ENCODE measurements at places on chromosomes 2 and 18.

DNA sequence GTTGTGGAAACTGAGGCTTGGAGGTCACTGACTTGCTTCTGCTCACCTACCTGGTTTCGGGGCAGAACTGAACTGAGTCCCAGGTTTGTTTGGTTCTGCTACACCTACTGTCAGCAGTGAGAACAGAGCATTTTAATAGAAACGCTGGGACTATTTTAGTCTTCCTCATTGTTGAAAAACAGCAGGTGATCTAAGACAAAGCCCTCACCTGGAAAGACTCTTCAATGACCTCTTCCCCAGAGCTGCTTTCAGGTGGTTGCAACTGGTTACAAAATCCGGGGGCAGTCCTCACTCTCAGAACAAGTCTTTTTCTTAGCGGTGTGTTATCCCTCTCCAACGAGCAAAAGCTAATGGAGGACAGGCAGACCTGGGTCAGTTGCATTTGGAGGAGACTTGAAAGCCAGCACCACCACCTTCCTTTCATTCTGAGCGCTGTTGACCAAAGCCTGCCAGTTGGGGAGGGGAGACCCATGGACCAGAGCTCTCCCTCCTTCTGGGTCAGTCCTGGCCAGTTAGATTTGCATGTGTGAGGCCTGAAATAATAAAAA is 217.0 kb downstream of the NCK2 start:
- DNase-seq = no peak

DNA sequence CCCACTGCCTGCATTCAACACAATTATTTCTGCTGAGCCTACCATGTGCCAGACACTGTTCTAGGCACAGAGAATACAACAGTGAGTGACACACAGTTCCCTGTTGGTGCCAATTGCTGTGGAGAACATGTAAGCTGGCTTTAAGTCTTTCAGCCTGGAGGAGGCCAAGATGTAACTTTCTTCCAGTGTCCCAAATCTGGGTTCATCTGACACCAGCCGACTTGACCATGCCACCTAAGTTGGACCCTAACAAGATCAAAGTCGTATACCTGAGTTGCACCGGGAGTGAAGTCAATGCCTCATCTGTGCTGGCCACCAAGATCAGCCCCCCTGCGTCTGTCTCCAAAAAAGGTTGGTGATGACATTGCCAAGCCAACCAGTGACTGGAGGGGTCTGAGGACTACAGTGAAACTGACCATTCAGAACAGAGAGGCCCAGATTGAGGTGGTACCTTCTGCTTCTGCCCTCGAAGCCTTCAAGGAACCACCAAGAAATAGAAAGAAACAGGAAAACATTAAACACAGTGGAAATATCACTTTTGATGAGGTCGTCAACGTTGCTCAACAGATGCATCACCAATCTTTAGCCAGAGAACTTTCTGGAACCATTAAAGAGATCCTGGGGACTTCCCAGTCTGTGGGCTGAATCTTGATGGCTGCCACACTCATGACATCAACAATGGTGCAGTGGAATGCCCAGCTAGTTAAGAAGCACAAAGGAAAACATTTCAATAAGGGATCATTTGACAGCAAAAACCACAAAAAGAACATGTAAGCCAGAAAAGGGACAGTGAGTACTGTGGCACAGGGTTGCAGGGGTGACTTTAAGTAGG is 6.3 kb downstream of the TRABD2A start:
- peak; percentile 56 for DNase-seq

DNA sequence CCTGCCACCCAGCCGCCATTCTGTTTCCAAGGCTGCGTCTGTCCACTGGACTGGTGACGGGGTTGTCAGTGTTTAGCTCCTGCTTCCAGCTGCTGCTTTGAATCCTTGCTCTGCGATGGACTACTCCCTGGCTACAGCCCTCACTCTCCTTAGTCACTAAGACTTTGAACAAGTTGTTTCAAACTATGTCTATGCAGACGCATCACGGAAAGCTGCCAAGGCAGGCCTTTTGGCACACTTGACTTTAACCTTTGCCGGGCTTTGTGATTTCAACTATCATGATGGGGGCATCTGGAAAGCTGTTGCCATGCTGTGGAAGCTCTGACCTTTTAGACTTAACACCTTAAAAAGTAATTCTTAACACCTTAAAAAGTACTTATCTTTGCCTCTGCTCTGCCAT is 54.4 kb downstream of the PDE11A start:
- no peak for DNase-seq

DNA sequence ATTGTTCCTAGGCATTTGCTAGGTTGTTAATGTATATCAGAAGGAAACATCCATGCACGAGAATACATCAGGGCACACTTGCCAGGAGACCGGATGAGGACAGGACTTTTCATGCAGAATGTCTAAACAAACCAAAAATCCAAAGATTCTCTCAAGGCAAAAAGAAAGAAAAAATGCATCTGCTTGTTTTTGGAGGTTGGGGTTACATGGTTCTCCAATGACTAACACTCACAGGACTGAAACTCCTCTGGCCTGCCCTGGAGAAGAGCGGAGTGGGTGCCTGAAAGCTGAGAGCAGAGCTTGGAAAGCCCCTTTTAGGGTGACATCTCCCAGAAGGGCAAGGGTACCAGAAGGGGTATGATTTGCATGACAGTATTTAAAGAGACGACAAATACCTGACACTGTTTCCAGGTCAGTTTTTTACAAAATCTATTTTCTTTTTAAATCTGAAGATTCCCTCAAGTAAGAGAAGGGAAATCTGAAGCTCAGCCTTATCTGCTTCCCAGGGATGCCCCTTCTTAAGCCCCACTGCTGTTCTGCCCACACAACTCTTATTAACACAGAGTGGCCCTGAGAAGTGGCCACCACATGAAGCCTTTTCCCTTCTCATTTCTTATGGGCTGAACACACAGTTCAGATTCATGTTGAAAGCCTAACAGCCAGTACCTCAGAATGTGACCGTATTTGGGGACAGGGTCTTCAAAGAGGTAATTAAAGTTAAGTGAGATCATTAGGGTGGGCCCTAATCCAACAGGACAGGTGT is 216.4 kb downstream of the STK39 start:
- DNase-seq = no peak

DNA sequence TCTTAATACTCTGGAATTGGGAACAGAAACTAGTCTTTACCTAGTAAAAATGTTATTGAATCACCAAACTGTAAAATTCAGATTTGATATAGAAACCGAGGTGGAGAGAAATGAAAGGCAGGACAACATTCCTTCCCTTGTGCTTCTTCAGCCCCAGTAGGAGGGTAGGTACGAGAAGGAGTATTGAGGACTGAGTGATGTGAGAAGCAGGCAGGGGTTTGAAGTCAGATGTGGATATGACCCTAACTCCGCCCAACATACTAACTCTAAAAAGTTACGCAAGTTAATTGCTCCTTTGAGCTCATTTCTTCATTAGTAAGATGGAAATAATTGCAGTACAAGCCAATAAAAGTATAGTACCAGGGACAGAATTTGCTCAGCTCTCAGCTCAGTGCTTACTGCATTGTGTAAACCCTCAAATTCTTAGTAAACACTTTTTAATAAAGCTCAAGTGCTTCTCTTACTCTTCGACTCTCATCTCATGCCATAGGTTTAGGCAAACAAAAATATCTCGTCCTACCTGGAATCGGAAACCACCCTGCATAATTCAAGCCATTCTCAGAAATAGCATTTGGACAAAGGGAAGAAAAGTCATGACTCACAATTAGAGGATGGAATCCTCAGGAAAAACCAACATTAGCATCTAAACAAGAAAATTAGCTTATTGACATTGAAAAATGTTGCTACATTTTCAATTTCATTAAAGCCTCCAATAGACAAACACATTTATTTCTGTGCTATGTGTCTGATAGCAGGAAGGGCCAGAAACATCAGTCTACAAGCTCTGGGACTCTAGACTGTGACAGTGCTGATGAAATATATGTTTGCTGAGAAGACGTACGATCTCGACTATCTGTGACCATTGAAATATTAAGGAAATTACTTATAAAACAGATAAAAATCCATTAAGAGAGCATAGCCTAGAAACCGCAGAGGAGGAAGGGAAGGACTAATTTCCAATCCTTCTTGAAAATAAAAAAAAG is 161.3 kb downstream of the HNMT start:
- no peak for DNase-seq

GRCh38 chr2:213237787-213238186 is 46.5 kb upstream of the SPAG16 start:
- DNase-seq = no peak

- DNase-seq = no peak
Measured at GRCh38 chr2:169822785-169823392, 1.8 kb downstream of the METTL5 start.

DNA sequence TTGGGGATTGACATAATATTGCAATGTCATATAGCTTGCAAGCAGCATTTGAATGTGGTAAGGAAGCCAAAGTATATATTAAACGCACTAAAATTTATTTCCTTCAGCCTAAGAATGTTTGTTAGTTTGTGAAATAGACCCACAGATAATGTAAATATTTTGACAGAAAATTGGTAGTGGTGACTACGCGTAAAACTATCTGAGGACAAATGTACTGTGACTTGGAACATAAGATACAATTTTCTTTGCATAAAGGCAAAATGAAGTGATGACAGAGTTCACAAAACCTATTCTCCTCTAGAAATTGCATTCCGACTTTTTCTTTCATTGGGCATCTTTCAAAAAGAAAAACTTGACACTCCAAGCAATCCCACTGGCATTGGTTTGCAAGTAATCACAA is 411.1 kb upstream of the LRATD1 start:
- no peak for DNase-seq

DNA sequence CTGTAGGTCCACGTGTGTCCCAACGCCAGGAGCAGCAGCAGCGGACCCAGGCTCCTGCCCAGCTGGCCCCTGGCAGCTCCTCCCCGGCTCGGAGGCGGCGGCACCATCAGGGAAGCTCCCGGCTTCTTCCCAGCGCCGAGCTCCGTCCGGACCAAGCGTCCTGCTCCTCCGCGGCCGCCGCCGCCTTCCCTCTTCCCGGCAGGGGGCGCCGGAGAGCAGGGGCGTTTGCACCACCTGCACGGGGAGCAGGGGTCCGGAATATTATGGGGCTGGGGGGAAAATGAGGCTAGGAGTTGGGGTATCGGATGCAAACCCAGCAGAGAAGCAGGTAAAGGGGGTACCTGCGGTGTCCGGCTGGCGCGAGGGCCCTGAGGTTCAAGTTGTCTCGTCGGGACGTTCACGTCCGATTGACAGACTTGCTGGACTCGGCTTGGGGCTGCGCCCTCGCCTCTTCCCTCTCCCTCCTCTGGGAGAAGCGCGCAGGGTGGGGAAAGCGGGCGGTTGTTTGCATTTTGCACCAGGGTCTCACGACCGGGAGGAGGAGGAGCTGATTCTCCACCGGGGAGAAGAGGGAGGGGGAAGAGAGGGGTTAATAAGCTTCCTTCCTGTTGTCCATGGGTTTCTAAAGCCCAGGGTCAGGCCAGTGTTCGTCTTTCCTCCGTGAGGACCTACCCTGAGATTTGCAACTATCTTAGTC is at the start of gene CCBE1:
Gene CCBE1, minus strand, starts transcription at position 188 of the 697 bp plus-strand sequence.
- peak; percentile 2 for DNase-seq

- no peak for DNase-seq
Measured at GRCh38 chr18:76988827-76989646, 143.5 kb downstream of the MBP start.
